Stimulated activated CD8-positive, alpha-beta memory T cell treated with anti-CD3 and anti-CD28 coated beads, Interleukin-15, amount 100 ng/mL, for 1 hour (primary cell): ENCODE measurements at places on chromosomes 6 and 20.
A peak's percentile ranks its signal among the peaks of the same experiment; 100 is the strongest.

DNA sequence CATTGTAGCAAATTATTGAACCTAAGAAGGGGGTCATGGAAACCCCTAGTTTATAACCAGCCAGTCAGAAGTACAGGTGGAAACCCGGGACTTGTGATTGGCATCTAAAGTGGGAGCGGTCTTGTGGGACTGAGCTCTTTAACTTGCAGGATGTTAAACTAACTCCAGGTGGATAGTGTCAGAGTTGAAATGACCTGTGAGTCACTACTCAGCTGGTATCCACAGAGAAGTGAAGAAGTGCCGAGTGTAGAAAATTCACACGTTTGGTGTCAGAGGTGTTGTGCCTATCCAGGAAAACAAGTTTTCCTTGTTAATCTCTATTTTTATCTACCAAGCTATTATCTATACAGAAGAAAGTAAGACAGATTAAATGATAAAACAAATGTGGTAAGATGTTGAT, 179.7 kb downstream of the ADGRG6 start:
- no peak for DNase-seq

GRCh38 chr6:34890533-34890925, 1.5 kb downstream of the ANKS1A start:
- no peak for DNase-seq

GRCh38 chr6:155521719-155522118, 66.1 kb upstream of the NOX3 start:
- DNase-seq: no peak

DNA sequence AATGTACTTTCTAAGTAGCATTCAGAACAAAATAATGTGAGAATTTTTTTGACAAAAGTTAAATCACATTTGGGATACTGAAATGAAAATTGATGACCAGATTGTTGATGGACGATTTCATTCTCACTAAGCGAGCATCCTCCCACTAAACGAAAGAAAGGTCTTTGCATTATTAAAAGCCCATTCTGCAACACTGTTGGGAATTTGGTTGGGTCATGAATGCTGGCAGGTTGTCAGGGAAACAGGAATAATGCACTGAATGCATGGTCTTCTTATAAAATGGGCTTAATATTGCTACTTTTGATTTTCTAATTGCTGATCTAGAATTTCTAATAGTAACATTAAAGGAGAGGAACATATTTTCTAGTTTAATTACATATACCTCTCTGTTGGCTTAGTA, 229.8 kb downstream of the NKAIN2 start:
- no peak for DNase-seq

DNA sequence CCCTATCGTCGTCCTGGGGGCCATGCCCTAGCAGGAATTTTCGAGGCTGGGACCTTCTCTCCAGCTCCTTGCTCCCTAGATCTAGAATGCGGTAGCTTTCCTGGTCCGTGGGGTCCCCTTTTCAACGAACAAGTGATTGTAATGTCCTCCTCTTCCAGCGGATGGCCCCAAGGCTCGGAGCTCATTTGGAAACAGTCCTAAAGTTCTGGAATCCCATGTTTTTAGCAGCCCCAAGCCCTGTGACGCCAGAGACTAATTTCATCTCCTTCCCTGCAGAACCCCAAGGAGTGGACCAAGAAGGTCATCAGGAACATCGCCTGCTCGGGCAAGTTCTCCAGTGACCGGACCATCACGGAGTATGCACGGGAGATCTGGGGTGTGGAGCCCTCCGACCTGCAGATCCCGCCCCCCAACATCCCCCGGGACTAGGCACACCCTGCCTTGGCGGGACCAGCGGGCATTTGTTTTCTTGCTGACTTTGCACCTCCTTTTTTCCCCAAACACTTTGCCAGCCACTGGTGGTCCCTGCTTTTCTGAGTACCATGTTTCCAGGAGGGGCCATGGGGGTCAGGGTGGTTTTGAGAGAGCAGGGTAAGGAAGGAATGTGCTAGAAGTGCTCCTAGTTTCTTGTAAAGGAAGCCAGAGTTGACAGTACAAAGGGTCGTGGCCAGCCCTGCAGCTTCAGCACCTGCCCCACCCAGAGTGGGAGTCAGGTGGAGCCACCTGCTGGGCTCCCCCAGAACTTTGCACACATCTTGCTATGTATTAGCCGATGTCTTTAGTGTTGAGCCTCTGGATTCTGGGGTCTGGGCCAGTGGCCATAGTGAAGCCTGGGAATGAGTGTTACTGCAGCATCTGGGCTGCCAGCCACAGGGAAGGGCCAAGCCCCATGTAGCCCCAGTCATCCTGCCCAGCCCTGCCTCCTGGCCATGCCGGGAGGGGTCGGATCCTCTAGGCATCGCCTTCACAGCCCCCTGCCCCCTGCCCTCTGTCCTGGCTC, 48.5 kb downstream of the PYGB start:
- no peak for DNase-seq

DNA sequence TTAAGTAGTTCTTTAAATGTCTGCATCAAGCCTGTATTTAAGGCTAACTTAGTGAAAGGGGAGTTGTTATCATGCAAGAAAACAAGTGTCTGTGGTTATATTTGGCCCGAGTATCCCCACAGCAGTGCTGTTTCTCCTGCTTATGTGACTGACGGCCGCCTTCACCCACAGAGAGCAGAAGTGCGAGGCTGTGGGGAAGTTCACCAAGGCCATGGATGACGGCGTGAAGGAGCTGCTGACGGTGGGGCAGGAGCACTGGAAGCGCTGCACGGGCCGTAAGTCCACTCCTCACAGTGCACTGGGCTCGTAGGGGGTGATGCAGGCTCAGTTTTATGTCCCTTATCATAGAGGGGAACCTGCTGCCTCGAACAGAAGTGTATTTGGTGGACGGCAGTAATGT, 53.2 kb upstream of the SYNJ2 start:
- DNase-seq: no peak

GRCh38 chr6:41560431-41561192, 14.4 kb downstream of the FOXP4 start:
- DNase-seq: peak; percentile 66

DNA sequence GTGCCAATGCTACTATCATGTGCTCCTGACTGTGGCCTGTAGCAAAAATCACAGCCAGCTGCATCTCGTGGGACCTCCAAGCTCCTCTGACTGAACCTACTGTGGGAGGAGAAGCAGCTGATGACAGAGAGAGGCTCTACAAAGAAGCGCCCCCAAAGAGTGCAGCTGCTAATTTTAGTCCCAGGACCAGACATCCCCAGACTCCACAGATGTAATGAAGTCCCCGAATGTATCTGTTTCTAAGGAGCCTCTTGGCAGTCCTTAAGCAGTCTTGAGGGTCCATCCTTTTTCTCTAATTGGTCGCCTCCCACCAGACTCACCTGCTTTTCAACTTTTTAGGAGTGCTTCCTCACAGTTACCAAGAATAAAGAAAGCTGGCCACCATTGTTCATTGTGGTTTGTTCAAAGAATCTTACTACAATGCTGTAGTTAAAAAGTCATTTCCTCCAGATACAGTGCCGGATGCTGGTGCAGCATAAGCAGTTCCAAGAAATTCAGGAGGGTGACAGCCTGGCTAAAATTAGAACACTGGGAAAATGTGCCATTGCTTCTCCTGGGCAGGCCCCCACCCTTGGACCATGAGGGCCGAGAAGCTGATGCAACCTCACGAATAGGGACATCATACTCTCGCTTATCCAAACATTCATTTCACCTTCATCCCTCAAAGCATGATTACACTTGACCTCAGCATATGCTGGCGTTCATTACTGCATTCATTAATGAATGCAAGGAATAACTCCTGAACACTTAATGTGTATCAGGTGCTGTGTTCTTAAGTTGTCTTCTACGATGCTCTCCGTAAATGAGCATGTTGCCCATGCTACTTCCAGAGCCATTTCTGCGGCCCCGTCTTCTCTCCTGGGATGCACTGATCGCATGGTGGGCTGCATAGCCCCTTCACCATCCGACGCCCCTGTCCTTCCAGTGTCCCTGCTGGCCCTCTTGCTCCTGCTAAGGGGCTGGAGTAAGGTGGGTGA, 66.4 kb downstream of the LY86 start:
- DNase-seq: no peak

- no peak for DNase-seq
These were observed 63.6 kb upstream of the TRAF3IP2 start for GRCh38 chr6:111669326-111669725.

- DNase-seq: no peak
These were observed 167.6 kb upstream of the CST7 start for GRCh38 chr20:24781418-24781980.

DNA sequence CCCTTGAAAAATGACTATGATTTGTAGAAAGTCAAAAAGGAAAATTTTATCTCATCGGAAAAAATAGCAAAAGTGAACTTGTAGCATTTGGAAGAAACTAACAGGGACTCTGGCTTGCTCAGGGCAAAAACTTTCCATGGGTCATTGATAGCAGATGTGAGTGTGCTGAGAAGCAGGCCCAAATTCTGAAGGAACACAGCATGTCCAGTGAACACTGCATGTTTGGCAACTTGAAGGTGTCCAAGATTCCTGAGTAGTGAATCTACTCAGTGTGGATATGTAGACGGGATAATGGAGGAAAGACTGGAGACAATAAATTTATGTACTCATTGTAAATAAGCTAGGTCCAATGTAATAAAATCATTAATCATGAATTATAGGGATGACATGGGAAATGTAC, 8.2 kb downstream of the SLC17A2 start:
- no peak for DNase-seq

DNA sequence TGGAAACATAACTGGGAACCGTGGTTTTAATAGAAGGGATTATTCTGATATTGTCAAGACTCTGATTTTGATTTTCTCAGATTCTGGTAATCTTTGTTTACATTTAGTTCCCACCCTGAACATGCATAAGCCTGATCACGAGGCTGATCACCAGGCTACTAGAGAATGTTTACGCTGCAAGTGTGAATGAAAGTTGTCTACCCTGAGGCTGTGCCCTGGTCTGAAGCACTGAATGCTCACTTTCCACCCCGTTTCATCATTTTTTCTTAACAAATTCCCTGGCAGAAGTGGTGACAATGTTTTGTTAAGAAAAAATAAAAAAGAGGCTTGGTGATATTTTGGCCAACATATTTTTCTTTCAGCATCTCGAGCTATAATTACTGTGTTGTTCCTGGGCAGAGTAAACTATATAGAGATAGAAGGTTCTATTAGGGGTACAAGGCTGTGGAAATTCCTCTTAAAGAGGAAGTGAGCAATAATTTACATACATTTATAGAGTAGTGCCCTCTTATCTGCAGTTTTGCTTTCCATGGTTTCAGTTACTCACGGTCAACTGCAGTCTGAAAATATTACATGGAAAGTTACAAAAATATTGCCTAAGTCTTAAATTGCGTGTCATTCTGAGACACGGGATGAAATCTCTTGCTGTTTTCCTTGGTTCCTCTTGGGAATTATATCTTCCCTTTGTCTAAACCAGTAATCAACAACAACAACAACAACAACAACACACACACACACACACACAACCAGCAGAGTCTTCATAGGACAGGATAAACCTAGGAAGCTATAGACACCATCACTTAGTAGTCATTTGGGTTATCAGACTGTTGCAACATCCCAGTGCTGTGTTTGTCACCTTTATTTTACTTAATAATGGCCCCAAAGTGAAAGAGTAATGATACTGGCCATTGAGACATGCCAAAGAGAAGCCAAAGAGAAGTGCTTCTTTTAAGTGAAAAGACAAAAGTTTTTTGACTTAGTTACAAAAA, 566.6 kb upstream of the CITED2 start:
- DNase-seq: no peak

GRCh38 chr20:32034581-32035425, 17.2 kb upstream of the HCK start:
- no peak for DNase-seq

GRCh38 chr6:43318011-43318410, 9.4 kb upstream of the CRIP3 start:
- no peak for DNase-seq

DNA sequence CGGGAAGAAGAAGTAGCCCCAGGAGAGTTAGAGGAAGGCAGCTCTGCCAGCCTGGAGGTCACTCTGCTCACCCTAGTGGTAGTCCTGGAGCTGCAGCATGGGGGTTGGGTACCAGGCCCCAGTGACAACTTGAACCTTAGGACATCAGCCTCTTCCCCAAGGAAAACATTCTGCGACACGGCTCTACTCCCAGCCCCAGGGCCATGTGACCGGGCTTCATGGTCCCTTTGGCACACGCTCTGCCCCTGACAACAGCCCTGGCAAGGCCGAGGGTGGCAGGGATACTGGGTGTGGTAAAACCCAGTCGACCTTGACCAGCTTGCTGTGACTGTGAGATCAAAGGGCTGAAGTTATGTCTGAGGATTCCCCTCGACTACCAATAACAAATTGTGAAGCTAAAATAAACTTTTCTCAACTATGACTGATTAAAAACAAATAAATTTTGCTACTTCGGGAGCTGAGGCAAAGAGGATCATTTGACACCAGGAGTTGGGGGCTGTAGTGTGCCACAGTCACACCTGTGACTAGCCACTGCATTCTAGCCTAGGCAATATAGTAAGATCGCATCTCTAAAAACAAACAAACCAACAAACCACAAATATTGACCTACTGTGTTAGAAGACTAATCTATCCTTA, 24.4 kb upstream of the ARID1B start:
- no peak for DNase-seq

DNA sequence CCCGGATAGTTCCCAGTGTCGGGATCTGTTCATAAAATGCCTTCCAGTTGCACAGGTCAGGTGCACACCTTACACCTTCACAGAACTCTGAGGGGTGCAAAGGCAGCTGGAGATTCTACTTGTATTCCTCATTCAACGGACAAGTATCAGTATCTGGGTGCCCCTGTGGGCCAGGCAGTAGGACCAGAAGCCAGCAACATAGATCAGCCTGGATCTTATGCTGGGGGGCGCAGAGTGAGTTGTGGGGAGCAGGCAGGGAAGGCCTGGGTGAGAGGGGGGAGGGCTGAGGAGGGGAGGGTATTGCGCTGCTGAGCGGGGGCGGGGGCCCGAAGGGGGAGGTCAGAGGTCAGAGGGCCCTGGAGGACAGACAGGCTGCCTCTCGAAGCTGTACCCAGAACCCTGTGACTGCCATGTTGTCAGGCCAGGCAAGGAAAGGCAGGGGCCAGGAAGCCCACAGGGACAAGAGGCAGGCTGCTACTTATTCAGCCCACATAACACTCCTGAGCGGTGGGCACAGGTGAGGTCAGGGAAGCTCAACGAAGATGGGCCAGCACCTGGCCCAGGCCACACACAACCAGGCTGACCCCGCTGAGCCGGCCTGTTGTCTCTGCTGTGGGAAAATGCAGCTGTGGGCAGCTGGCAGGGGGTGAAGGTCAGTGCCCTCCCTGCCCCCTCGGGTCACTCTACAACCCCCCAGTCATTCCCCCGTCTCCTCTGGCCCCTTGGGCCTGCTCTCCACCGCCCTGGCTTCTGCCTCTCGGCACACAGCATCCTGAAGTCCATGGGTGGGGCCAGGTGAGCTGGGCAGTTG, 1.1 kb downstream of the OPRL1 start:
- no peak for DNase-seq

DNA sequence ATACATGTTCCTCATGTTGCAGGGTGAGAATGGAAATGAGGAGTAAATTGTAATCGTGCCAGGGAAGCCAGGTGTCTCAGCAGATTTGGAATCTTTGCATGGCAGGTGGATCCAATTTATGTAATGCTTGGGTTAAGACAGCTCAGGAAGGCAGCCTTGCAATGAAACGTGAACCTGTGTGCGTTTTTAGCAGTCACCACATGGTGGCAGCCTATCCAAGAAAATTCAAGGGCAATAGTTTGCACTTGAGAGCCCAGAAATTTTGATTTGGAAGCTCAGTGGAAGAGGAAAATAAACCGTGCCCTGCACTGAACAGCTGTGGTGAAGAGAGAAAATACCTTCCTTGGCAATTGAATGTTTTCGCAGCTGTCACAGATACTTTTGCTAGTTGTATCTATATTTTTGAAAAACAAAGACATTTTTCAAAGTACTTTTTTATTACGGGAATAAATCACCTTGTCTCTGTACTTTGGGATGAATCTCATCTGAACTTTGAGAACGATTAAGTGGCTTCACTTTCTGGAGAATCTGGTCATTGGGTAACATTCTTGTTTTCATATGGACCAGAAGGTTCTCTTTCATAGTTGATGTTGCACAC, 26.5 kb downstream of the MTHFD1L start:
- peak; percentile 45 for DNase-seq
